Fibroblast of skin of left quadriceps (primary cell): ENCODE measurements at places on chromosomes 7 and 10.
A peak's percentile ranks its signal among the peaks of the same experiment; 100 is the strongest.

DNA sequence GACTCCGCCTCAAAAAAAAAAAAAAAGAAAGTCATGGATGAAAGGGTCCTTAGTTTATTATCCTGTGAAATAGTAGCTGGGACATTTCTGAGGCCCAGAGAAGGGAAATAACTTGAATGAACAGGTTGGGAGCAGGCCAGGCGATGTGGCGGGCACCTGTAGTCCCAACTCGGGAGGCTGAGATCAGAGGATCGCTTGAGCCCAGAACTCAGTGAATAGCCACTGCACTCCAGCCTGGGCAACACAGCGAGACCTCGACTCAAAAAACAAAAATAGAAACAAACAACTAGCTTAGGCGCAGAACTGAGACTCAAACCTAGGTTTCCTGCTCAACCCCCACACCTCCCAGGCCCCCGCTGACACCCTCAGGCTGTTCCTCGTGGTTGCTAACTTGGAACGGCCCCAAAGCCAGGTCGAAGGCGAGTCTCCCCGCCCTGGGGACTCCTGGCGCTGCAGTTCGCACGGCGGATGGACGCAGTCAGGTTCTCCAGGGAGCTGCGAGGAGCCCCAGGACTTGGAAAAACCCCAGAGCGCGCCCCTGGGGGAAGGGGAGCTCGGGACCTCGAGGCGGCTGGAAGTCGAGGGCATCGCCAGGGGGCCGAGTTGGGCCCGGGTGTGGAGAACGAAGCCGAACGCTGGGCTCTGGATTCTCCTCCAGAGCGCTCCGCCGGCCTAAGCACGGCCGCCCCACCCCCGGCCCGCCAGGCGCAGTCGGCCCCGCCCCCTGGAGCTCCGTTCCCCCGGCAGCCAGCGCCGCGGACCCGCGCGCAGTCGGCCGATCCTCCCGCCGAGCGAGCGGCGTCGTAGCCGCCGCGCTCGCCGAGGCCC, at the start of gene STOX1:
Gene STOX1 (plus strand): TSS at position 768 of the 828 bp plus-strand sequence. CDS start 93 bp downstream, outside the sequence.
- DNase-seq = peak; percentile 12

GRCh38 chr7:98935811-98936210, 57.5 kb downstream of the TRRAP start:
- no peak for DNase-seq

- DNase-seq = no peak
Observed at GRCh38 chr10:62842983-62843382, 26.8 kb upstream of the EGR2 start.

DNA sequence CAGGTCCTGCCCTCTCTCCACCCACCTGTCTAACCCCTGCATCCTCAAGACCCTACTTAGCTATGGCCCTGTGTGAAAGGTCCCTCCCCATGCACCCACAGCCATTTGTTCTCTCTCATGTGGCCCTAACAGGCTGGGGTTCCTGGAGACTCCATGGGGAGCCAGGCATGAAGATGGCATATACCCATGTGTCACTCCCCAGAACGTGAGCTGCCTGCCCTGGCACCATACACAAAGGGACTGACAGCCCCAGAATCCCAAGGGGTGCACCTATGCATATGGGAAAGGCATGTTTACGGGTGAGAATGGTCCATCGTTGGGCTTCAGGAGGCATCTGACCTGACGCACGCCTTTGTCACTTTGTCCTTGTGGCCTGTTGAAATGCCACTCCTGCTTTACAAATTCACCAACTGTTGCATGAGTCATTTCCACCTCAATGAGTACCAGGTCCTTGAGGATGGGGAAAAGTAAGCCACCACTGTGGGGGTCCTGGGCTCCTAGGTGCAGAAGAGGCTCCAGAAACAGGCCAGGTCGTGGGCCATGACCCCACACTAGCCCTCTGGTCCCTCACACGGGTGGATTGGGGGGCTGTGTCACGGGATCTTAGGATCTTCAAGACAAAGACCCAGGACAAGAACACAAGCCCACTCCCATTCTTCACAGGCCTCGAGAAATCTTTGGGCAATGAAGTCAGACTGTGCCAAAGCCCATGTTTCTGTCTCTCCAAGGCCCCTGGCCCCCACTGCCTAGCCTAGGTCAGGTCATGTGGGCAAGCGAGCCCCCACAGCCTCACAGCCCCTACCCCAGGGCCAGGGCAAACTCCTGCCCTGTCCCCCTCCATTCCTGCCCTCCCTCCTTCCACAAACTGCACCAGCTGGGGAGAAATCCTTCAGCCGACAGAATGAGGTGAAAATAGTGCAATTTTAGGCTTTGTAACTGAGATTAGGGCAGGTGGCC, 8.6 kb downstream of the GPRIN2 start:
- no peak for DNase-seq

DNA sequence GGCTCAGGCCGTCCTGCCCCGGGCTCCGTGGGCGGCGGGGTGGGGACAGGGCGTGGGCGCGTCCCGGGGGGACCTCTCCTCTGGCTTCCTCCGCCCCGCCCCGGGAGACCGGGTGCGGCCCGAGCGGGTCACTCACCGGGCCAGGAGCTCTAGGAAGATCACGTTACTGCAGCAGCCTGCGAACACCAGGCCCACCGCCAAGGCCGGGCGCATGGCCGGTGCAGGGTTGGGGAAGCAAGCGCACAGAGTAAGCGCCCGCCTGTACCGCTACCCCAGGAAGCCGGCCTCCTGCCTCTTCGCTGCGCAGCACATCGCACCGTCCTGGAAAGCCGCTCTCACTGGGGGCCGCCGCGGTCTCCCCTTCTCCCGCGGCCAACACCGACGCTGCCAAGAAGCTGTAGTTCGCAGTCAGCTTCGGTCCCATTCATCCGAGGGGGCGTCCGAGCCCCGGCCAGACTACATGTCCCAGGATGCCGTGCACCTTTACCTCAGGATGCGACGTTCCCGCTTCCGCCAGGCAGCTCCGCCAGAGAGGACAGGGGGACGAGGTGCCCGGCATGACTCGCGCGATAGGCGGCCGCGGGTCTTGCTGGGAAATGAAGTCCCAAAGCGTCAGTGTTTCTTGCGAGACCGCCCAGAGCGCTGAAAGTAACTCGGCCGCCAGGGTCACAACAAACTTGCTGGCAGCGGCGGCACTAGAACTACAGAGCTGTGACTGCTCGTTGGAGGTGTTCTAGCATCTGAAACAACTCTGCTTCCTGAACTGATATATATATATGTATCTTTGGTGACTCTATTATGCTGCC, at the start of gene SLC35B4:
Gene SLC35B4 (minus strand): TSS at position 392 of the 806 bp plus-strand sequence. CDS start 179 bp downstream, at position 213.
- peak; percentile 94 for DNase-seq

- peak; percentile 81 for DNase-seq
Observed at GRCh38 chr10:60426425-60426824, 36.8 kb upstream of the ANK3 start.

- peak; percentile 9 for DNase-seq
Observed at GRCh38 chr10:69124563-69125268, 738 bp downstream of the VPS26A start.

DNA sequence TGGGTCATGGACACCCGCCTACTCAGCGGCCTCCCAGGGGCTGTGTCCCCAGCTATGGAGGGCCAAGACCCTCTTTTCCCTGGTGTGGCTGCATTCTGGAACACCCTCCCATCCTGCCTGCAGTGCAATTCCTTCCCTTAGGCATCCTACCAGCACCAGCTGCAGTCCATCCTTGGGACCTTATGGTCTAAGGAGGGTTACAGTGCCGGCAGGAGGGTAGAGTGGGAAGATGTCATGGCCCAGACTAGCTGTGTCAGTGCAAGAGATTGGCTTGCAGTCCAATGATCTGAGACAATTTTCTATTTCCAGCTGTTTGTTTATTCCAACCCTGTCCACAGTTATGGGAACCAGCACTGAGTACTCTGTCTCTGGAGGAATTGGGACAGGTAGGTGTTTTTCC, 92.4 kb downstream of the WDFY4 start:
- DNase-seq = no peak

- DNase-seq = no peak
Observed at GRCh38 chr7:123569352-123570010, 11.9 kb upstream of the NDUFA5 start.

DNA sequence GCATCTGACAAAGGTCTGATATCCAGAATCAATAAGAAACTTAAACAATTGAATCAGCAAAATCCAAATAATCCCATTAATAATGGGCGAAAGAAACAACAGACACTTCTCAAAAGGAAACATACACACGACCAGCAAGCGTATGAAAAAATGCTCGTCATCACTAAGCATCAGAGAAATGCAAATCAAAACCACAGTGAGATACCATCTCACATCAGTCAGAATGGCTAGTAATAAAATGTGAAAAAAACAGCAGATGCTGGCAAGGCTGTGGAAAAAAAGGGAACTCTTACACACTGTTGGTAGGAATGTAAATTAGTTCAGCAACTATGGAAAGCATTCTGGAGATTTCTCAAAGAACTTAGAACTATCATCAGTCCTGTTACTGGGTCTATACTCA, 496.7 kb downstream of the SH2D4B start:
- DNase-seq = peak; percentile 1

- DNase-seq = no peak
Observed at GRCh38 chr7:138358850-138359341, 101.2 kb upstream of the TRIM24 start.

DNA sequence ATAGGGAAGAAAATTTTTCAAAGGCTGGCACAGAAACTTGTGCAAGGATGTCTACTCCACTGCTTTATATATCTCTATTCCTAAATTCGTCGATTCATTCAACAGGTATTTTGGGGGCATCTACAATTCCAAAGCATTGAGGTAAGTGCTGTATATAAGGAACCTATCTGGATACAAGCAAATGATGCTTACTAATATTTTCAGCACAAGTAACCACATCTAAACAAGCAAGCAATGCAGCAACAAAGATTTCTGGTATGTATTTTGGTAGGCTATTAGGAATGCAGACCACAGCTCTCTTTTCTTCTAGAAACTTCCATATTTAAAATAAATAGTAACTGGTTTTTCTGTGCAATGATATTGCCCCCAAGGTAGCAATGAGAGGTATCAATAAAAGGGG, 183.9 kb downstream of the SGMS1 start:
- DNase-seq = no peak

GRCh38 chr7:124076841-124077240, 44.0 kb upstream of the TMEM229A start:
- DNase-seq = no peak

GRCh38 chr10:68792115-68792514, 35.2 kb upstream of the STOX1 start:
- no peak for DNase-seq

DNA sequence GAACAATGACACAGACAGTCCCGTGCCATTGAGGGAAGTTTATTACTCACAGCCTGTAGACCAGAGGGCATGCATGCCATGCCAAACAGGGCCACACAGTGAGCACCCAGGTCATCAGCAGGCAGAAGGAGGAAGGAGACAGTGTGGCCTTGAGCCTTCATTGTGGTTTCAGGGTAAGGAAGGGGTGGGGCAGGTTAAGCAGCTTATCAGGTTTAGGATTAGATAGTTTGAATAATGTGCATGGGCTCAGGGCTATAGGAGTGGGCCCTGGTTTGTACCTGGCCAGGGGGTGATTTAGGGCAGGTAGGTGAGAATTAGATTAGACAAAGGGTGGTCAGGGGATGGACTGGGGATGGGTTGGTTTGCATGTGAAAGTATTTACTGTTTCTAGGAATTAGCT, 67.9 kb downstream of the ADCY1 start:
- no peak for DNase-seq

- DNase-seq = peak; percentile 39
Observed at GRCh38 chr7:35699796-35700305, 4.9 kb upstream of the HERPUD2 start.

- no peak for DNase-seq
Observed at GRCh38 chr10:37476285-37476684, 350.9 kb downstream of the ANKRD30A start.

- DNase-seq = no peak
Observed at GRCh38 chr10:78963074-78964034, 105.4 kb upstream of the ZMIZ1 start.

GRCh38 chr10:58704671-58705141, 192.0 kb downstream of the BICC1 start:
- peak; percentile 44 for DNase-seq

DNA sequence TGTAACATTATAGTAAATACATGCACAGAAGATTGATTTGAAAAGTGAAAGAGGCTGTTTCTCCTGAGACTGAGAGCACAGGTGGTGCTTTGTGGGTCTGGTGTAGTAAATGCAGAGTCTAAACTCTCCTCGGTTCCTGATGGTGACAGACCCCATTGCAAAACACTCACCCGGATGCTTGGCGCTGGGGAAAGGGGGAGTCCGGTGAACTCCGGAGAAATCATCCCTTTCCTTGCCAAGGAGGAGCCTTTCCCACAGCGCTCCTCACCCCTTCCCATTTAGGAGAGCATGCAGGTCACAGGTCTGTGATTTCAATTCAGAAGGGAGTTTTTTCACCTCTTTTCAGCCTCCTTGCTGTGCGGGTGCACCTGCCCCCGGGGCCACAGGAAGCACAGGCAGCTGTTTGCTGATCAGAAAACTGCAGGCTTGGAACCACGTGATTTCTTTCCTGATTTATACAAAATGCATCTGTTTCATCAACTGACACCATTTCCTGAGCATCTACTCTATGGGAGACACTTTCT, 75.6 kb upstream of the LYZL2 start:
- DNase-seq = no peak

- DNase-seq = no peak
Observed at GRCh38 chr7:13257661-13258060, 570.2 kb downstream of the ARL4A start.

- peak; percentile 56 for DNase-seq
Observed at GRCh38 chr10:120423431-120424197, 33.4 kb upstream of the PLPP4 start.

DNA sequence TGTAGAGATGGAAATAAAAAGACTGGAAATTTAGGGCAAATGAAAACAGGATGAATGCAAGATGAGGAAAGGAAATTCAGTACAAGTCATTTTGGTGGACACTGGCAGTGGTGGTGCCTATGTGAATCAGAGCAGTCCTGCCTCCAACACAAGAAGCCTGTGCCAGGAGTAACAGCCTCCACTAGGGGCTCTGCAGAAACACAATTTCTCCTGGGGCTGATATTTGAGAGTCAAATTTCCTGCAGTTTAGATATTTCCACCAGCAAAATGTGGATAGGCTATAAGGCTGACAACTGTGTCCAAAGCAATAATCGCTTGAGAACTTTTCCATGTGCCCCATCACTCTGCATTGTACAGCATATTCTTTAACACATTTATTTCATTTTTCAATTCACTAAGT, 4.7 kb upstream of the PLXDC2 start:
- no peak for DNase-seq

- DNase-seq = peak; percentile 42
Observed at GRCh38 chr7:80131675-80132435, 2.8 kb upstream of the GNAI1 start.

- no peak for DNase-seq
Observed at GRCh38 chr7:97039374-97040065, 14.9 kb upstream of the DLX5 start.

- DNase-seq = no peak
Observed at GRCh38 chr7:150731916-150732315, 5.3 kb upstream of the GIMAP5 start.

DNA sequence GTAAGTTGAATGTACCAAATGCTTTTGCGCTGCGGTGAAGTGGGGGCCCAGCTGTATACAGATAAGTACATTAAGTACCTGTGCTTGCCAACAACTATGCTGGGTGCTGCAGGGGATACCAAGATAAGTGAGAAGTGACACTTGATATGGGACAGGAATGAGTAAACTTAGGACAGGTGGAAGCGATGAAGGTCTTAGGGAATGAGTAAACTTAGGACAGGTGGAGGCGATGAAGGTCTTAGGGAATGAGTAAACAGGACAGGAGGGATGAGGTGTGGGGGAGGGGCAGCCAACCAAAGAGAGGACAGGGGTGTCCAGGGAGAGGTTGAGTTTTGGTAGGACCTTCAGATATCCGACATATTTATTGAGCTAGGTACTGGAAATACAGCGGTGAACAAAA, 1.4 kb downstream of the MDH2 start:
- no peak for DNase-seq

- DNase-seq = no peak
Observed at GRCh38 chr7:101691822-101692384, 62.8 kb upstream of the MYL10 start.
